ENCODE measurements at places on chromosomes 4 and X. TPM values are rescaled to one million over a fixed set of nuclear protein-coding genes. Genes with fewer than 3 reads are reported as not detected.

GRCh38 chr4:108709722-108710121 lies 53.1 kb downstream of the ETNPPL start:
- DNase-seq = no peak

DNA sequence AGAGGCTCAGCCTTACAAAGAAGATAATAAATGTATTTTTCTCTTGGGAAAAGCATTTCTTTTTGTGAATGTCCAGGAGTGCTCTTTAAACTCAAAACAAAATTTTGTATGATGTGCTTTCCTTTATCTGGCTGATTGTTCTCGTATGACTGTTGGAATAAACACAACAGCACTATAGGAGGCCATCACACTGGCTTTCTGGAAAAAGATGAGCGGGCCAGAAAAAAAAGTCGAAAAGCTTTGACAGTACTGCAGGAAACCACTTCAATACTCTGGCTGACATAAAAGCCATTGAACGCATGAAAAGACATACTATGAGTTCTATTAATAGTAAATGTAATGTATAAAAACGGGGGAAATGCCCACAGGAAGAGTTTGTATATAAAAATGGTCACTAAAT lies 64.7 kb upstream of the CTSO start:
- no peak for DNase-seq

GRCh38 chr4:155529272-155529671 lies 137.4 kb upstream of the GUCY1A1 start:
- no peak for DNase-seq

DNA sequence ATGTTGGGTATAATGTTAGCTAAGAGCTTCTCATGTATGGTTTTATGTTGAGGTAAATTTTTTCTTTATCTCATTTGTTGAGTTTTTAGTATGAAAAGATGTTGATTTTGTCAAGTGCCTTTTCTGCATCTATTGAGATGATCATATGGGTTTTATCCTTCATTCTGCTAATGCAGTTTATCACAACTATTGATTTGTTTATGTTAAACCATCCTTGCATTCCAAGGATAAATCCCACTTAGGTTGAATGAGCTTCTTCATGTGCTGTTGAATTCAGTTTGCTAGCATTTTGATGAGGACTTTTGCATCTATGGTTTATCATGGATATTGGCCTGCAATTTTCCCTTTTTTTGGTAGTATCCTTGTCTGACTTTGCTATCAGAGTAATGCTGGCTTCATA lies 93.3 kb downstream of the SYTL5 start:
- DNase-seq = no peak

DNA sequence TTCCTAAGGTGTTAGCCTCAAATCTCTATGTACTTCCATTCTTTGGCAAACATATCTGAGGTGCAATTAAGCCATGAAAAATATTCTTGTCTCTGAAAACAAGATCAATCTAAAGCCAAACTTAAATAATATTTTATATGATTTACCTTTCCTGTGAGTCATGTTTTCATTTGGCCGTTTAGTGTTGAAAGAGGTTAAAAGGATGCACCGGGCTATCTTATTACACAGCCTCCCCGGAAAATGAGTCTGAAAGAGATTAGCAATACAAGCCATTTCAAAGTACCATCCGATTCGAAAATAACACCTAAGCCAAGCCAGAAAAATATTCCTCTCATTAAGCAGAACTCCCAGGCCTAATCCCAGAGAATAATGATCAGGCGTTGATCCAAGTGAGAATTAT lies 161.5 kb upstream of the EPHA5 start:
- DNase-seq = no peak

GRCh38 chrX:119871245-119871598 lies 311 bp downstream of the RNF113A start:
- no peak for DNase-seq

DNA sequence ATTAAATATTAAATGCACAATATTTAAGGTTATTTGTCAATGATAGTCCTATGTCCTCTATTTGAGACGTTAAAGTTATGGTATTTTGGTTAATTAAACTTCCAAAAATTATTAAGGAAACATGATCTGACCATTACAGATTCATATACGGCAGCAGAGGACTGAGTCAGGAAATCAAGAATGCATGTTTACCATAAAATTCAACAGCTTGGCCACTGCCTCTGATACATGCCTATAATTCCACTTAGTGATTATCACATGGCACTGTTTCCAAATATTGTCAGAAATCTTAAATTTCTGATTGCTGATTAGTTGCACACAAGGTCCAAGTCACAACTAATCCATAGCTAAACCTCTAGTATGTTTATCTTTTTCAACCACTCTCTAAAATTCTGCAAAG lies 232.2 kb upstream of the UGT8 start:
- DNase-seq = no peak

GRCh38 chrX:68196939-68197791 lies 236.1 kb downstream of the OPHN1 start:
- no peak for DNase-seq

DNA sequence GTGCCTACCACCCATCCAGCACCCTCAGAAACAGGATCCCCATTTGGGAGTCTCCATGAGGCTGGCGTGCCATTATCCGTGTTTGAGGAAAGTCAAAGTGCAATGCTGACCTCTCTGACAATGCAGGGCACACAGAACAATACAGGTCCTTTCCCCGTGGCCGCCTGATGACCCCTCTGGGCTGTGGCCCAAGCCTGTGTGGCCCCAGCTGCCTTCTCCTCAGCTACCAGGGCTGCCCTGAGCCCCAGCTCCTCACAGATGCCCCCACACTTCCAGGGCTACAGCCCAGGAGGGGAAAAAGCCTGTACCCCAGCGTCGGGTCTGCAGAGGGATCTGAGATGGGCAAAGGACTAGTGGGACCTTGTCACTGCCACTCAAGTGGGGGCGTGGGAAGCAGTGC lies 15.5 kb downstream of the ZFYVE28 start:
- no peak for DNase-seq

DNA sequence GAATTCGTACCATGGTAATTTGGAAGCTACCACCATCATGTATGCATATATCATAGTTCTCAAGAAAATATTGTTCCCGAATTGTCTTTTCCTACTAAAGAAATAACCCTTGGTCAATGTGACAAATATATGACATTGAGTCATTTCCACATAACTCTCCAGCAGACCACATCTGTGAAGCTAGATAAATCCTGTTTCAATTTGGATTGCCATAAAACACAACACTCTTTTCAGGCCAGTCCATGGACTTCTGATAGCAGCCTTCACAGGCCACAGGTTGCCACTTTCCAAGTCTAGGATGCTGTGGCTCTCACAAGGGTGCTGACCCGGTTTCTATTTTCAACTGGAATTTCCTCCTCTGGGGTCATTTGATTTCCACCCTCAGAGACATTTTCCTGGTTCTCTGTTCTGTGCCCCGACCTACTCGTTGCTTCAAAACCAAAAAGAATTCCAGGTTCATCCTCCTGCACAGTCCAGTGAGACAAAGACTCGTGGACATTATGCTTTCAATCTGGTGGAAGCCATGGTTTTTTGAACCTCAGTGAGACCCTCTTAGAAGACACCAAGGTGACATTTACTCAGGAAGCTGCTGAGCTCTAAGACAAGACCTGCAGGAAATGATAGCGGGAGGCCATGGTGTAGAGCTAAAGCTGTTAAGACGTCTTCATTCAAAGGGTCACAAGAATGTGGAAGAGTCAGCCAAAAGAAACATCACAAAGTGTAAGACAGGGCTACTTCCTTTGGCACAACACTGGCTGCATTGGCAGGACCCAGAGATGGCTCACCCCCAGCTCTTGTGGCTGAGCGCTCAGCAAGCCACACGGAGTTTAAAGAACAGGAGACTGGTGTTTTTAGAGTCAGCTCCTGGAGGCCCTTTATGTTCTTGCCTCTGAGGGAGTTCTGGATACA lies 119.8 kb downstream of the AMELX start:
- DNase-seq = no peak

GRCh38 chrX:12767856-12768255 lies 23.4 kb upstream of the PRPS2 start:
- DNase-seq = no peak

DNA sequence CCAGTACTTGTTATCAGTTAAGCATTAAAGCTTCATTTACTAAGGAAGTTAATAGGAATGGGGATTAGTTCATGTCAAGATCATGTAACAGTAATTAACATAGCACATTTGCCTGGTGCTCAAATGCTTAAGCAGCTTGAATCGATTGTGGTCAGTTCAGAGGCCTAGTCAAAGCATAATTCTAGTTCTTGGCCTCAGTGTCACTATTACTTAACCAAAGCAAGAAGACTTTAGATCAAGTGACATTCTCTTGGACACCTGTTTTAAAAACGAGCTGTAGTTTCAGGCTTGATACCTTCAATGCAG lies 115.2 kb upstream of the BMPR1B start:
- no peak for DNase-seq

- no peak for DNase-seq
Observed at GRCh38 chr4:108146336-108146735, 22.4 kb downstream of the LEF1 start.

GRCh38 chr4:140311257-140311835 lies 62.1 kb upstream of the SCOC start:
- no peak for DNase-seq

- no peak for DNase-seq
Observed at GRCh38 chr4:52554612-52555355, 104.3 kb downstream of the USP46 start.

DNA sequence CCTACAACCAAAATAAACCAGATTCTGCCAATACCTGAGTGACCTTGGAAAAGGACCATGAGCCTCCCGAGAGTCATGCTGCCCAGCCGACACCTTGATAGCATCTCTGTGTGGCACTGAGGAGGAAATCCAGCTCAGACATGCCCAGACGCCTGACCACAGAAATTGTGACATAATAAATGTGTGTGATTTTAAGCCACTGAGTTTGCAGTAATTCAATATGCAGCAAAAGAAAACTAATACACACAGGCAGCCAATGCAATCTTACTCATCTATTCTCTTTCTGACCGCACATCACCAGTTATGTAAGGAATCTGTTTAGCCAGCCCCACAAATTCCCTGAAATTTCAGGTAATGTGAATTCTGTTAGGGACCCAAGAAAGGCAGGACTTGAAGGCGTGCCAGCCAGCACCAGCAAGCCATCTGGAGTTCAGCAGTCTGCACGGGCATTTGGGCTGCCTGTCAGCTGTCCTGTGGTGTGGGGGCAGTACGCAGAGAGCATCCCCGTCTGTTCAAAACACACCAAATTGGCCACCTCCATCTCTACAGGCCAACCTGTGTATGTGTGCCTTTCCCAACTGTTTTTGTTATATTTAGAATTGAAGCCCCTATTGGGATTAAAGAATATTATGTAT lies 176.4 kb downstream of the NLGN4X start:
- DNase-seq = no peak

- DNase-seq = no peak
Observed at GRCh38 chrX:118025226-118025625, 91.4 kb downstream of the KLHL13 start.

DNA sequence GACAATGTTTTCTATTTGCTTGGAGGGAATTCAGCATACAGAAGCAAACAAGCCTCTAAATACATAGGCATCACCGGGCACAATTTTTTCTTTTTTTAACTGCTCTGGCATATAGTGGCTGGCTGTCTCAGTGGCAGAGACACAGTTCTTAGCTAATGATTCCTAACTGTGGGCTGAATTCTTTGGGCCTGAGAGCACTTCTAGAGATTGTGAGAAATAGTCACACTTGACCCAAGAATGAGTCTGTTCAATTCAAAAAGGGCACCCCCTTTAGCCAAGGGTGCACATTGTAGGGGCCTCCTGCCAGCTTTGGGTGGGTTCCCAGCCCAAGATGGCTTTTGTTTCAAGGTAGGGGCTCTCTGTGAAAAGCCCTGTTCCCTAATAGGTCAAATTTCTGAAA lies 345.7 kb downstream of the ARHGAP10 start:
- no peak for DNase-seq

DNA sequence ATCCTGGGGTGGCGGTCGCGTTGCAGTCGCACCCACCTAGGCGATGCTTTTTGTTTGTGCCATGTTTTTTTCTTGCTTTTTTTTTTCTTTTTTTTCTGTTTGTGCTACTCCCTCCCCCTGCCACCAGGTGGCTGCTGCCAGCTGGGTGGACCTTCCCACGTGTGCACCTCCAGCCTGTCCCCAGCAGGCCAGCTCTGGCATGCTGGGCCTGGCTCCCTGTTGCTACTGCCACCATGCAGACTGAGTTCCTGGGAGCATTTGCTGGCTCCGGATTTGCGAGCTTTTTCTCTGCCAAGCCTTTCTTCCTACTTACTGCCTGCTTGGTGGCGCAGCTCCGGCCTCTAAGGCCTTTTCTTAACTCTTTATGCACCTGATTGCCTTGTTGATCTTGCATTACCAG lies 161.2 kb upstream of the WDFY3 start:
- DNase-seq = no peak

DNA sequence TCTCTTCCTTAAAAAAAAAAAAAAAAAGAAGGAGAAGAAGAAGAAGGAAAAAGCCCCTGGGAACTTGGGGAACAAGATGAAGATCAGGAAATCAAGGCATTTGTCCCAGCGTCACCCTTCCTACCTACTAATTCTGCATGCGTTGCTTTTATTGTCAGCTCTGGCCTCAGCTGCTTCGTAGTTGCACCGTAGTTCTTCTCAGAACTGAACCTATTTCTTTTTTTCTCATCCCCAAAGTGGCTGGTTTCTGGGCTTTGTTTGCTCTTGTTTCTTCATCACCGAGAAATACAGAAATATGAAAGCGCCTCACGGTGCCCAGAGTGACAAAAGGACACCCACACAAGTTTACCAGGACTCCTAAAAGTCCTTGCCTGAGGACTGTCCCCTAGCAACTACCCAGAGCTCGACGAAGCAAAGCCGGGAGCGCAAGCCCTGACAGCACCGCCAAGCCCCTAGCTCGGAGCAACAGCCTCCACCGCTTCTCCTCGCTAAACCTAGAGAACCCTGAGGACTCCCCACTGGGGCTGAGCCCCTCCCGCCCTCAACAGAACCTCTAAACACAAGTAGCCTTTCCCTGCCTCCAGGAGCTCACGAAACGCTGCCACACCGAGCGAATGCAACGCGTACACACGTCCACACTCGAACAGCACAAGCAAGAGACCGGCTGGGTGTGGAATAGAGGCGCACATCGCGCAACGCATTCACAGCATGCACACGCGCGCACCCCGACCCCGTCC lies 710 bp downstream of the PRKG2 start:
- no peak for DNase-seq

- DNase-seq = no peak
Observed at GRCh38 chrX:109958266-109958665, 44.6 kb upstream of the TMEM164 start.

DNA sequence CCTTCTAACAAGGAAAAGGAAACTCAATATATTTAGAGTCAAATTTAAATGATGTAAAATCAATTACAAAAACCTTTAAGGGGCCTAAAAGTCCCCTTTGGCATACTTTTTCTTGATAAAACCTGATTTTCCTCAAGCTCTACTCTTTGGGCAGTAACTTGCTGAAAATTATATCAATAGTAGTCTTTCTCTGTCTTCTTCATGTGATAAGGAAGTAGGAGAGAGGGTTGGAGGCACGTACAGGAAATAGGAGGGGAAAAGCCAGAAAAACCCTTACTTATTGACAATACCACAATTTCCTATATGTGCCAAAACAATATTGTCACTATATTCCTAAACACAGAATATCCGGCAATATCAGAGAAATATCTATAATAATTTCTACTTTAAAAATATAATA lies 9.6 kb downstream of the RHOH start:
- no peak for DNase-seq

The GLRA2 gene
- total RNA-seq = not detected

The BANK1 gene
- 0.22 TPM for total RNA-seq

The TMPRSS11E gene
- not detected for total RNA-seq

The ADGRL3 gene
- total RNA-seq = 15.3 TPM

The SEC31A gene
- 140 TPM for total RNA-seq

The GPRASP3 gene
- 5.7 TPM for total RNA-seq

The GABRE gene
- 54.0 TPM for total RNA-seq

The TBC1D9 gene
- 15.0 TPM for total RNA-seq

The AFAP1 gene
- 8.7 TPM for total RNA-seq

Data from cardiac septum (tissue), 1 donor.